H7 (cell line): ENCODE measurements at places on chromosomes 6 and 20. TPM values are rescaled to one million over a fixed set of nuclear protein-coding genes. Genes with fewer than 3 reads are reported as not detected.

DNA sequence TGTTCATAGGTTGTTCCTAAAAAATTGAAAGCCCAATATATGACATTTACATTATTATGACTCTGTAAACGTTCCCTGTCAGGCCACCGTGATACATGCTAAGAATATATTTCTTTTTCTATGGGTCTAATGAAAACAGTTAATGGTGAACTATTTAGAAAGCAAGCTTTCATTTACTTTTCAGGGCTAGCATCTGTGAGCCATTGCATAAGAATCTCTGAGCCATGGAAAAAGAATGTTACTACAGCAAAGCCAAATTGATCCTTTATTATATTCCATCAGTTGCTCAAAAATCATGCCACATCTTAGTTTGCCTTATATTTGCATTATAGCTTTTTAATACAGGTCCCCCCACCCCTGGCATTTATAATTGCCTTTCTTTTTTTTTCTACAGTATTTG lies 275.5 kb downstream of the ZFAND3 start:
- no peak for DNase-seq

GRCh38 chr20:57262301-57262700 lies 4.1 kb downstream of the BMP7 start:
- peak; percentile 71 for DNase-seq

GRCh38 chr6:147467886-147468285 lies 40.6 kb upstream of the SAMD5 start:
- DNase-seq, result no peak

- no peak for DNase-seq
Measured at GRCh38 chr6:101434601-101435000, 41.1 kb downstream of the GRIK2 start.

DNA sequence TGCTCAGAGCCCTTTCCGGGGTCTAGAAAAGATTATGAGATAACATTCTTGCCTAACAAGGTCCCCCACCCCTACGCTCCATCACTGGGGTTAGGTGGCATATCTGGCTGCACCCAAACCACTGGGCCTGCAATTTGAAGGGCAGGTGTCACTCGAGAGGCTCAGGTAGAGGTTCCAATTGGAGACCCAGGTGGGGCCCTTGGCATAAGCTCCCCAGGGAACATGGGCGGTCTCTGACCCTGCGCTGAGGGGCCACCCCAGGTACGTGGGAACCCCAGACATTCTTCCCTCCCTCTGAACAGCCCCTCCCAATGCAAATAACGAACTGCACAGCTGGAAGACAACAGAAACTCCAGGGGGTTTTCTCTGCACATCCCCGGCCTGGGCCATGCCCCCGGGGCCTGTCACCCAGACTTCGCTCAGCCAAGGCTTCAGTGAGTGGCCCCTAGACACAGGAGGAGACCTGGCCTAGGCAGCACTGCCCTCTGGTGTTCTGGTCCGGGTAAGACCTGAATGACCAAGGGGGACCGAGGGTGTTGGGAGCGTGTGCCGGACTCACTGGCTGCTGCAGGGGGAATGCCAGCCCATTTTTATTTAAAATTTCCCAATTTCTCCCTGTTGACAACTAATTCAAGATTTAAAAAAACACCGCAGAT lies 47.5 kb downstream of the DSTN start:
- DNase-seq, result peak; percentile 95

GRCh38 chr6:11224966-11225463 lies 7.5 kb downstream of the NEDD9 start:
- no peak for DNase-seq

GRCh38 chr20:50877232-50877743 lies 53.9 kb downstream of the ADNP start:
- DNase-seq, result peak; percentile 42

DNA sequence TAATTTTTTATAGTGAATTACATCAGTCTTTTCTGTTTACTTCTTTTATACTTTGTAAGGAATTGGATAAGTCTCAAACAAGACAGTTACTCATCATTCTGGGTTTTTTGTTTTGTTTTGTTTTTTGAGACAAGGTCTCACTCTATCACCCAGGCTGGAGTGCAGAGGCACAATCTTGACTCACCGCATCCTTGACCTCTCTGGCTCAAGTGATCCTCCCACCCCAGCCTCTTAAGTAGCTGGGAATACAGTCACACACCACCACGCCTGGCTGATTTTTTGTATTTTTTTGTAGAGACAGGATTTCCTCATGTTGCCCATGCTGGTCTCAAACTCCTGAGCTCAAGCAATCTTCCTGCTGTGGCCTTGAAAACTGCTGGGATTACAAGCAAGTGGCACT lies 524.3 kb downstream of the EYS start:
- DNase-seq, result no peak

DNA sequence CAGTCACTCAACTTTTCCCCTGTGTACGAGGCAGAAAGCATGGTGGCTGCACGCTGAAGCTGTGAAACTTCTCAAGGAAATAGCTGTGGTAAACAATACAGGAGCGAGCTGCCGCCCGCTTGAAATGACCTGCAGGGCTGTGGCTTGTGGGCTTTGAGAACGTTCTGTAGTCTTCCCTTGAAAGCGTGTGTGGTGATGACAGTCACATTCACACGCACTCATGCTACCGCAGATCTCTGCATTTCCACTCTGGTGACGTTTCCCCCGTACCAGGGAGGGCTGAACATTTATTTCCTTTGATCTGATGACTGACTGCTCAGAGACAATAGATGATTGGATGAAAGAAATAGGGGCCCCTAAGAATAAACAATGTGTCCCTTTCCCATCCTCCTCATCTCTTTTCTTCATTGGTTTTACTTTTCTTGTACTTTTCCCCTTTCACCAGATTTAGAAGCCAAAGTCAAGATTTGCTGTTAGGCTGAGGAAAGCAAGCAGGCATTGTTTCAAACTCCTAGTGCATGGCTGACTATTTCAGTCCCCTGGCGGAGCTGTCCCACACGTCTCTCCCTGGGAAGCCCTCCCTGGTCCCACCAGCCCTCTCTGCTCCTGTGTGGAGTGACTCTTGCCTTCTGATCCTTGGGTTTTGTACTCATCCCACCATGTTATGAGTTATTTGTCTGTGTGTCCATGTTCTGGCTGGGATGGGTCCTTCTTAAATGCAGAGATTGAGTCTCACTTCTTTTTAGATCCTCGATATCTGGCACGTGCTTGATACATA lies 3.9 kb downstream of the SYTL3 start:
- no peak for DNase-seq

- DNase-seq, result no peak
Measured at GRCh38 chr20:47099825-47100441, 205.3 kb downstream of the EYA2 start.

DNA sequence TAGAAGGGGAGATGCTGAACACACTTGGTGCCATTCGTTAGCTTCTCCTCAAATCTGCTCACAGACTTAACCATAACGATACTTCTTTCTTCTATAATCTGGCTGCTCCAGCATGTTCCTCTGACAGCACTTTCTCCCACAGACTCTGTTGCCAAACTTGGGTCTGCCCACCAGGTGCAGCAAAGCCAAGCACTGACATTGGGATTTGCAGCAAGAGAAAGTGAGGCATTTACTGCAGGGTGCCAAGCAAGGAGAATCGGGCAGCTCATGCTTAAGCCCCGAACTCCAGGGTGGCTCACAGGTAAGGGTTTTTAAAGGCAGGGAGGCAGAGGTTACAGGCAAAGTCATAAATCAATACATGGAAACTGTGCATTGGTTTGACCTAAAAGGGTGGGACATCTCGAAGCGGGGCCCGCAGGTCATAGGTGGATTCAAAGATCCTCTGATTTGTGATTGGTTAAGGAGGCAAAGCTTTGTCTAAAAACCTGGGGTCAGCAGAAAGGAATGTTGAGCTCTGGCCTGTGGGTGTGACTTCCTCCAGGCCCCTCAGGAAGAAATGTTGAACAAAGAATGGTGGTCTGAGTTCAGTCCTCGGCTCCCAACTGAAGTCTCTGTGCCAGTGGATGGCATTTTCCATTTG lies 25.1 kb upstream of the PNPLA1 start:
- peak; percentile 67 for DNase-seq

DNA sequence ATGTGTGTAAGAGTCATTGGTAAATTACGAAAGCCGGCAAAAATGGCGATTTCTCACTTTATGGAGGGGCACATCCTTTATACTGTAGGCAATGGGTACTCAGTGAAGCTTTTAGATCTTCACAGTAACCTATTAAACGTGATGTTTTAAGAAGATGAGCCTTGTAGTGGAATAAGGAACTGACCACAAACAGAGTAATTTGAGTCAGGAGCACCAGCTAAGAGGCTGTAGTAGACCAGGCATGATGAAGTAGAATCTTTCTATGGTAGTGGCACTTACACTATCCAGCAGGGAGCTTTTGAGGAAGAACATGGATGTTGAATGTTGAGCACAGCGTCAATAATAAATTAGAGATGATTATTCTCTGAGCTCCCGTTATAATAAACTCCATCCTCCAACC lies 65.9 kb downstream of the HIVEP2 start:
- no peak for DNase-seq

DNA sequence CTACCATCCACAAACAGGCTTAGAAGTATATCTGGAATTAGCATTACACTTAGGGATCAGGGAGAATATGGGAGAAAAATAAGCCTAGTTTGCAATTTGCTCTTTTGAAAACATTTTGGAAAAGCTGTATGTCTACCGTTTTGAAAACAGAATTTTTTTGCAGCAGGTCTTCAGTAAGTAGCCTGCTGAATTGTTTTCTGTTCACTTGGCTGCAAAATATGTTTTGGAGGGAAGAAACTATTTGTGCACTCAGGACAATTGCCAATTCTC lies 39.6 kb downstream of the ILRUN start:
- no peak for DNase-seq

GRCh38 chr6:7742223-7742785 lies 16.4 kb downstream of the BMP6 start:
- no peak for DNase-seq

GRCh38 chr6:1504465-1504864 lies 105.2 kb upstream of the FOXC1 start:
- DNase-seq, result no peak

GRCh38 chr6:84172080-84172479 lies 55.4 kb downstream of the CEP162 start:
- no peak for DNase-seq

DNA sequence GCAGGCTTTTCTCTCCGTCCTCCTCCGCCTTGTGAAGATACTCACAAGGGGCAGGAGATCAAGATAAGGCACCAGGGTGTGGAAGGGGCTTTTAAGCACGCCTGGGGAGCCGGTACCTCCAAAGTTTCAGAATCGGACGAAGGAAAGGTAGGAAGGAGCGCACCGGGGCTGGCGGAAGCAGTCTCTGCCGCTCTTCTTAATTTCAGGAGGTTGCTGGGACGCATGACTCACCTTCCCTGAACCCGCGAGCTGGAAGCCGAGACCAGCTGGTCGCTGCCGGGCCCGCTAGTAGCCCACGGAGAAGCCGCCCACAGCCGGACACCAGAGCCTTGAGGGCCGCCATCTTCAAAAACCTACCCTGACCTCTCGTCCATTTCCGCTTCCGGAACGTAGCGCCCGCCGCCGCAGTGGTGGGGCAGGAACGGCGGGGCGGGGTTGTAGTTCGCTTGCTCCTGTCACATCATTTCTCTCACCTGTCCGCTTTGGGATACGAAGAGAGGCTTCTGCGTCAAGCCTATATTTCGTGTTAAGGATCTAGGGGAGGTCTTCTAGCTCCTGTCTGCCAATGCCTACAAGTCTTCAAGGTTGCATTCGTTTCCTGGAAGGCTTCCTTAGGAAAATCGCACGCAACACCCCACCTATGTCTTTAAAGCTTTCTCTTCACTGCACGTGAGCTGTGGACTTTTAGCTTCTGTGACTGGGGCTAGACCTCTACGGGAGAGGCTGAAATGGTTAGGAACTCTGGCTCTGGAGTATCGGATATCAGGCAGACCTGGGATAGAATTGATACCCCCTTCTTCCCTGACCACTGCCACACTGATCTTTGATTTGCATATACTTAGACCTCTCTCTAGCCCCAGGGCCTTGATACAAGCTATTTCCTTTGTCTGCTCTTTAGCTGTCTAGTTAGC lies at the start of gene MRPS18A:
MRPS18A (minus strand) TSS at position 355 of the 911 bp plus-strand sequence; CDS start at position 343, 12 bp downstream.
- DNase-seq, result peak; percentile 93

Gene GLP1R
- 0.18 and 0.87 TPM in 2 replicates for total RNA-seq

Gene B4GALT5
- total RNA-seq, result 31.7 and 35.2 TPM in 2 replicates

Gene RAB44
- total RNA-seq, result not detected in 2 replicates

Gene TMEM14C
- 129 and 153 TPM in 2 replicates for total RNA-seq

Gene LTA
- 0.44 TPM in 1 of 2 replicates, not detected in the other for total RNA-seq

Gene ZNF311
- total RNA-seq, result 1.4 and 2.8 TPM in 2 replicates

Gene TAGAP
- total RNA-seq, result not detected in 2 replicates

Gene MATN4
- 0.14 and 0.67 TPM in 2 replicates for total RNA-seq

Gene FAM162B
- 1.5 and 1.6 TPM in 2 replicates for total RNA-seq

Gene LAMA5
- total RNA-seq, result 61.0 and 90.8 TPM in 2 replicates
